Stimulated activated CD8-positive, alpha-beta memory T cell treated with anti-CD3 and anti-CD28 coated beads, Interleukin-7, amount 100 ng/mL, for 4 hours (primary cell): ENCODE measurements at places on chromosomes 12 and 14.

DNA sequence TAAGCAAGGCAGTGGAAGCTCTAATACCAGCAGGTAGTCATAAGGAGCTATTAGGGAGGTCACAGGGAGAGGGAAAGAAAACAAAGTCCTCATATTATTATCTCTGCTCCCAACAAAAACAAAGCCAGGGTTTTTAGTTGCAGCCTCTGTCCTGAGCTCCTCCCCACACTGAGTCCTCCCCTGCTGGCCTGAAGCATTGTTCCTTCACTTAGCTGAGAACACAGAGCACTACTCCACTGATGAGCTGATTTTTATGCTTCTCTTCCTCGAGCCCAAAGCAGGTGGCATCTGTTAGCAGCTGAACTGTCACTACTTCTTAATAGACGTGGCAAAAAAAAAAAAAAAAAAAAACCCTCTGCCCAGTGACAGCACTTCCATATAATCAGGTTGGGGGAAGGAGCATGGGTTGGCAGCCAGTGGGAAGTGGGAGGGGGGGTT lies 10.5 kb upstream of the STAC3 start:
- no peak for DNase-seq

- no peak for DNase-seq
These were observed 39.4 kb downstream of the DUSP16 start for GRCh38 chr12:12523229-12523628.

DNA sequence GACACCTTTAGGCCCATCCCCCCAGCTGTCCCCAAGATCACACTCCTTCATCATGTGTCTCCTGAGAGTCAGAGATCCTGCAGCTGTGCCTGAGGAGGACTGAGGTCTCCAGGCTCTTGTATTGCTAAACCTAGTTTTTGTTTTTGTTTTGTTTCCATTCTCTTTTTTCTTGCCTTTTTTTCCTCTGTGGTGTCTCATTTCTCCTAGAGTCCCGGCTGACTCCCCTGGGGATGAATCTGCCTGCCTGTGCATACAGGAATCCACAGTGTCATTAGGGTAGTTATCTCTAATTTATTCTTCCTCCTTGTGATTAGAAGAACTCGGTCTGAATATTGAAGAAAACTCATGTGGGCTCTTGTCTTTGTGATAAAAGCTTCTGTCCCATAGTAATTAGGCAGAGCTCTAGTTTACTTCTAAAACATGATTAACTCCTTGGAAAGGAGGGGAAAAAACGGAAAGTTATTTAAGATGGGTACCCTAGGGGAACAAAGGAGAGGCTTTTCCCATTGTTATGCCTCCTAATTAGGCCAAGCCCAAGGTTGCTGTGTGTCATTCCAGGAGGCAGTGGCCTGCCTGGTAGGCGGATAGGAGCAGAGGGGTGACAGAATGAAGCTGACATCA lies 343.2 kb downstream of the ZFP36L1 start:
- no peak for DNase-seq

DNA sequence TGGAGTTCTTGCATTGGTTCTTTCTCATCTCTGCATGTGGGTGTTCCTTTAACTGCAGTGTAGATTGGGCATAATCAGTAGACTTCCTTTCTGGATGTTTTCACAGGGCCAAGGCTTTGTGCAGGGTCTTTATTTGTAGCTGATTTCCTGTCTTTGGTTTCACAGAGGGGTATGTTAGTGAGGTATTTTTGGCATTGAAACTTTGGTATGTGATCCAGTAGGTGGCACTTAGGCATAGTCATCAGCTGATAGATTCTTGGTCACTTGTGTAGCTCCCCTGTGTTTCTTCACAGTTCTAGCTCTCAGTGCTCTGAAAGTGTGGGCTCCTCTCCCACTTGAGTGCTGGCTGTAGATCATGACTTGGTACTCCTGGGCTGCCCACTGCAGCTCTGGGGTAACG lies 52.7 kb upstream of the LMO3 start:
- DNase-seq = no peak

- no peak for DNase-seq
These were observed 105.8 kb downstream of the TGFB3 start for GRCh38 chr14:75875958-75876357.

- DNase-seq = no peak
These were observed 69.9 kb upstream of the CNTN1 start for GRCh38 chr12:40622246-40622838.

GRCh38 chr14:78091361-78091760 lies 78.8 kb upstream of the NRXN3 start:
- no peak for DNase-seq

DNA sequence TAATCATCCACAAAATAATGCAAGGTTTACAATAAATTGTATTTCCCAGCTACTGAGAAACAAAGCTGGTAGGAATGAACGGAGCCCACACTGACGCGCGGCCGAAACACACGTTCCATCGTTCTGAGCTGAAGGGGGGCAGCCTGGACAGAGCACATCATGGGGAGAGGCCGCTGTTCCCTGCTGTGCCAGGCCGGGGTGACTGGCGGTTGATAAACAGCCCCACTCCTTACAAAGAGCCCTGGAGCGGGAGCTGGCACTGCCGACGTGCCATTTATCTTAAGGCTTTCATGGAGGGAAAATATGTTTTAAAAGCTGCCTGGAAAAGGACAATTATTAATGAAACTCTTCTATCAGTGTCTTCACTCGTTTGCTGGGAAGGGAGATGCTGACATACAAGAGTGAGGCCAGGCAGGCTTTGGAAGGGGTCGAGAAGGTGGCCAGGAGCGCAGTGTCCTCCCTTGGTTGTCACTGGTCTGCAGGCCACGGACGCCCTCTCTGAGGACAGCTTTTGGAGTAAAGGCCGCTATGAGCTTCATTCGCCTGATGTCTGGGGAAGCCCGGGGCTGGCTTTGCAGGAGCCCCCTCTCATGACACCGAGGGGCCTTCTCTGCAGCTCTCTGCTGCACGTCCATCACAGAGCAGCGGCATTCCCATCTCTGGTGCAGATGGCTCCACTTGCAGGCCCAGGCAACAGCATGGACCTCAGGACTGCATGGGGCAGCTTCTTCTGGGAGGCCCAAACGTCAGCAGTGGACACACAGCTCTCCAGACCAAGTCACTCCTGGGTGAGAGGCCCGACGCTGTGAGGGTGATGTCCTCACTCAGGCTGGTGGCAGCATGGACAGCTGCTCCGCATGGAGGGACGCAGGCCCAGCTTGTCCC lies 355.3 kb upstream of the SFSWAP start:
- DNase-seq = no peak

DNA sequence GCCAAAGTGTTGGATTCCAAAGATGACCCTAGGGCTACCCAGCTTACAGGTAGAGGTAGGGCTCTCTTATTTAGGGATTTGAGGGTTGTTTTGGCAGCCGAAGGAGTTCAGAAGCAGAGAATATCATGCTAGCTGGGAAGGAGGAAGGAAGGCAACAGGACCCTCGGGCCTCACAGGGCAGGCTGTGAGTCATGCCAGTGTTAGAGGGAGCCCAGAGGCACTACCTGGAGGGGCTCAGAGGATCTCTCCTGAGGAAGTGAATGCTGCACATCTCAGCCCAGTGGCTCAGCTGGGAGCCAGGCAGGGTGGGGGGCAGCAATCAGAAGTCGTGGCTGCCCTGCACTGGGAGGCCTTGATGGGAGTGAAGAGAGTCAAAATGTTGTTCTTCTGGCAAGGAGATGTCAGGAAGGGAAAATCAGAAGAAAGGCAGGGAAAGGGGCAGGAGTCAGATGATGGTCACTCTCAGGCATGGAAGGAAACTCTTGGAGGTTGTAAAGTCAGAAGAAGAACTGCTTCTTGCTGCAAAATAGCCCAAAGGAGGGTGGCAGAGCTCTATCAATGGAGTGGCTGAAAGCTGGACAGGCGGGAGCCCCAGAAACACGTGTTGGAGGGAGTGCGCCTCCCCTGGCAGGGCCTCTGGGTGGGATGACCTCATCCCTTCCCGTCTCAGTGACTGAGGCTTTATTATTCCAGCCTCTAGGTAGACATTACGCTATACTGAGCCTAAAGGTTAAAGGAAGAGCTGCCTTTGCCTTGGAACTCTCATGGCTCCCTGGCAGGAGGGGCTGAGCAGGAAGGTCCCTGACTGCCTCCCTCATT lies 141.3 kb downstream of the SMOC1 start:
- no peak for DNase-seq

DNA sequence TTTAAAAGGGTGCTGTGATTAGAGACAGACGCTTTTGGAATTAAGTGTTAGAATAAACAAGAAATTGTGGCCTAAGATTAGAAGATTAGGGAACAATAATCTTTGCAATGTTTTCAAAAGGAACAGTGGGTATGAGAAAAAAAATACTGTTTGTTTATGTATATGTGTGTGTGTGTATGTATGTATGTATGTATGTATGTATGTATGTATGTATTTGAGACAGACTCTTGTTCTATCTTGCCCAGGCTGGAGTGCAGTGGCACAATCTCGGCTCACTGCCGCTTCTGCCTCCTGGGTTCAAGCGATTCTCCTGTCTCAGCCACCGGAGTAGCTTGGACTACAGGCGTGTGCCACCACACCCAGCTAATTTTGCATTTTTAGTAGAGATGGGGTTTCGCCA lies 81.6 kb downstream of the TRAFD1 start:
- no peak for DNase-seq

DNA sequence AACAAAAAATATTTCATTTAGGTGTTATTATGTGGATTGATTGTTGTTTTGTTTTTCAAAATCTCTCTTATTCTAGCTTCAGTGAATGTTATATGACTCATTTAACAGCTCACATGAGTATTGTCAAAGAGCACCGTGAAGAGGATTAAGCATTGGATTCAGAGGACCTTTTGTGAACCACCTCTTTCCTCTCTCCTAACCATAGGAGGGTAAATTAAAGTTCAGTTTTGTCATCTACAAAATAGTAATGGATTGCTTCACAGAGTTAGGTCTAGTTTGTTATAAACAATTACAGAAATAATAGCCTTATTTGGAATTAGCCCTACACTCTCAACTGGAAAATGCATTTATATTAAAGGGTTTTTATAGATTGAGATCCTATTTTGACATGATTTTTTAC lies 962 bp upstream of the KERA start:
- no peak for DNase-seq

DNA sequence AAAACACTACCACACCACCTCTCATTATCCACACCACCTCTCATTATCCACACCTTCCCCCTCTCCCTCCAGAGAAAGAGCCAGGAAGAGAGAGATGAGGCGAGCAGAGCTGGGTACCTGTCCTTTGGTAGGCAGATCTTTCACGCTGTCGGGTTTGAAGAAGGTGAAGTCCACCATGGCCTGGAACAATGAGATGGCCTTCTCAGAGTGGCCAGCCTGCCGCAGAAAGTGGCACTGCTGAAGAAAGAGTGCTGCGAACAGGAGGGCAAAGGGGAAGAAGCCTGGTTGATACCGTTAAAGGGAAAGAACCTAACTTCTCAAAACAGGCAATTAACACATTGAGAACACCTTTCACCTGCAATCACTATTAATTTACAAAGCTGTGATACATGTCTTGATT lies 30.6 kb downstream of the NRDE2 start:
- DNase-seq = no peak

GRCh38 chr12:28189784-28190320 lies 404 bp upstream of the CCDC91 start:
- DNase-seq = no peak

DNA sequence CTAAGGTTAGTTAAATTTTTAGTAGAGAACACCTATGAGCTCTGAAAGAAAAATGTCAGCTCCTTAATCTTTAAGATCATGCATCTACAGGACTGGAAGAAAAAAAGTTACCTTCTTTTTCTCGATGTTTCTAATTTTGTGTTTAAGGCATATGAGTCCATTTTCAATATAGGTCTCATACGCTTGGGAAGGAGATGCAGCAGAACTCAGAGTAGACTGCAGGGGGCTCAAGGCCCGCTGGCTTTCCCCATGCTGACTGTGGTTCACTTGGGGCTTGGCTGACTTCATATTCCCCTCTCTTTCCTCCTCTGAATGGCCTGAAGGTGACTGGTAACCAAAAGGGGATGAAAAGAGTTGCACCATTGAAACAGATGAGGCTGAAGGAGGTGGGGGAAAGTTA lies 1.5 kb downstream of the CAPRIN2 start:
- DNase-seq = no peak

GRCh38 chr12:38721611-38722252 lies 183.7 kb downstream of the CPNE8 start:
- DNase-seq = no peak

GRCh38 chr14:76203086-76204001 lies 51.6 kb downstream of the GPATCH2L start:
- DNase-seq = no peak

GRCh38 chr12:51470116-51470515 lies 45.5 kb downstream of the SLC4A8 start:
- no peak for DNase-seq

DNA sequence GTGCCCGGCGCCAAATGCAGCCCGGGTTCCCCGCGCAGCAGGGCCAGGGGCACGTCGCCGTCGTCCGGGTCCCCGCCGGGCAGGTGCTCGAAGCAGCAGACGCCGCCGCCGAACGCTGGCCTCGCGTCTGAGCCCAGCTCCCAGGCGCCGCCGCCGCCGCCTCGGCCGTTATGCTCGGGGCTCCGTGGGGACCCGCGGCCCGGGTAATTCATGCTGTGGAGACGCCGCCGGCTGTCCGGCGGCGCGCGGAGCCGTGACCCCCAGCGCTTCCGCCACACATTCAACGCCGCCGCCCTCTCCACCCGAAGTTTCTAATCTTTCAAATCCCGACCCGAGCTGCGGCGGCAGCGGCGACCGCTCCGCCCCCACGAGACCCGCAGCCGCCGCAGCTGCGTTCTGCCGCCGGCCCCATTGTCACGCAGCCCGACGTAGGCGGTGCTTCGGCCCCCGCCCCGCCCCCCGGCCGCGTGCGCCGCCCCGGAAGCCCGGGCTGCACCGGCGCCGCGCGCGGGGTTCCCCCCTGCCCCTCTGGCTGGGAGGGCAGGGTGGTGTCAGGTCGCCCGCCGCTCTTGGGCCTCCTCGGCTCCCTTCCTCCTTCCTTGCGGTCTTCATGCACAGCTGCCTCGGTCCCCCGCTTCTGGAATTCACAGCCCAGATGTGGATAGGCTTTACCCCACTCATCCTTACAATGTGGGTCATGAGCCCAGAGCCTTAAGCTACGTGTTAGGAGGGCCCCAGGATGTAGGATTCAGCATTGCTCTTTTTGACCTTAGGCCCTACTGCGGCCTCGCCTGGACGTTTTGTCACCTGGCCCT lies at the start of gene DDHD1:
DDHD1 (minus strand) TSS at position 437 of the 815 bp plus-strand sequence; CDS start at position 212, 225 bp downstream.
- DNase-seq = peak; percentile 85

DNA sequence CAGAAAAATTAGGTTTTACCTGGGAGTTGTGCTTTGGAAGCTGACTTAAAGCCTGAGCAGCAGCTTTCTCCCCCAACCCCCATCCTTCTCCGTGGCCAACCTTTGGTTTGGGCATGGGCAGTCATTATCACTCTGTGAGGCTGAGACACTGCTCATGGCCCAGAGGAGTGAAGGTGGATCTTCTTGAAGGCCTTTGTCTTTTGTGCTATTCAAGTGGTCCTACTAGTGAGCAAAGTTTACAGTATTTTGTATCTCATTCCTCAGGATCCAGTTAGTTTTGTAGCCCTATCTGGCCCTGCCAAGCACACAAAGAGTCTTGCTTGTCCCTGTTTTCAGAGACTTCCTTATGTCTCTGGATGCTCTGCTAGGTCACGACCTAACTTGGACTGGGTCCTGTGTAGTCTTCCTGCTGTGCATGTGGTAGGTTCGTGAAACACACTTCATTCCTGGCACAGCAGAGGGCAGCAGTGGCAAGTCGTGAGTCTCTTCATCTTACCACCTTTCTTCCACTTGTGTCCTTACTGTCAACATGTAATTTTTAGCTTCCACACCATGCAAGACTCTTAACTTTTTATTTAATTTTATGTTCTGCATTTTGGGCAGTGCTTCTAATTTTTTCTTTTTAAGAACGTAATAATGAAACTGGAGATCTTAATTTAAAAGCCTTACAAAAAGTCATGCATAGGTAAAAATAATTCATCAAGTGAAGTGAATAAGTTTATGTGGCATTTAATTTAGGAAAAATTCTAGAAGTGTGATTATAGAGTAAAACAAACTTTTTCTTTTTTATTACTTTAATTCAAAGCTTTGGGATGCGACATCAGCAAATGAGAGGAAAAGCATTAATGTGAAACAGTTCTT lies 53.7 kb downstream of the APAF1 start:
- DNase-seq = peak; percentile 8
